Astrocyte of the spinal cord (primary cell): ENCODE measurements at places on chromosomes 7 and 10.
A peak's percentile ranks its signal among the peaks of the same experiment; 100 is the strongest.

- DNase-seq, result no peak
These were observed 25.2 kb downstream of the SFTPD start for GRCh38 chr10:79923669-79924068.

- no peak for DNase-seq
These were observed 19.6 kb upstream of the DPYSL4 start for GRCh38 chr10:132167041-132167674.

DNA sequence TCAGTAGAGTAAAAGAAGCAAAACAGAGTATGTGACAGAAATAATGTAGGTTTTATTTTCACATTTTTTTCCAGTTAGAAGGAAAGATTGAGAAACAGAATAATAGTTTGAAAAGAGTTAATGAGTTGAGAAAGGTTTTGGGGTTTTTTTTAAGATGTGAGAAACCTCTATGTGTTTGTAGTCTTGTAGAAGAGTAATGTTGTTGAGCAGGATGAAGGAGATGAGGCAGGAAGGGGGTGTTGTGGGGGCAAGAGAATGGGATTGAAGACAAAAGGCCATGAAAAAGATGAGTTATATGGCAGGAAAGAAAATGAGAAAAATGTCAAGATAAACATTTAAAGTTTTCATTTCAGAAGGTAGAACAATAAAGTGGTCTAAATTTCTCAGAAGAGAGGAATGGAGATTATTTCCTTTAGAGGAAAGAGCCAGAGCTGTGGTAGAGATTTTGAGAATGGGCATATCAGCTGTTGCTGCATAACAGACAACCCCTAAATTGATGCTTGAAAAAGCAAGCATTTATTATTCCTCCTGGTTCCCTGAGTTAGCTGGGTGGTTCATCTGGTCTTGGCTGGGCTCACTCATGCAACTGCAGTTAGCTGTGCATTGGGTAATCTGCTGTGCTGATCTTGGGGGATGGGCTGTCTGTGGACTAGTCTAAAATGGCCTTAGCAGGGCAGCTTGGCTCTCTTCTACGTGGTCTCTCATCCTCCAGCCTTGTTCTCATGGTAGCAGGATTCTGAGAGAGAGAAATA lies 27.1 kb downstream of the PCGF5 start:
- peak; percentile 56 for DNase-seq

GRCh38 chr7:73894733-73895551 lies 34.0 kb downstream of the TMEM270 start:
- DNase-seq, result peak; percentile 97

- DNase-seq, result no peak
These were observed 14.2 kb downstream of the LEP start for GRCh38 chr7:128255271-128255670.

GRCh38 chr10:76401006-76401405 lies 969.6 kb downstream of the LRMDA start:
- DNase-seq, result no peak

- no peak for DNase-seq
These were observed 21.4 kb downstream of the ZKSCAN5 start for GRCh38 chr7:99525713-99526440.

DNA sequence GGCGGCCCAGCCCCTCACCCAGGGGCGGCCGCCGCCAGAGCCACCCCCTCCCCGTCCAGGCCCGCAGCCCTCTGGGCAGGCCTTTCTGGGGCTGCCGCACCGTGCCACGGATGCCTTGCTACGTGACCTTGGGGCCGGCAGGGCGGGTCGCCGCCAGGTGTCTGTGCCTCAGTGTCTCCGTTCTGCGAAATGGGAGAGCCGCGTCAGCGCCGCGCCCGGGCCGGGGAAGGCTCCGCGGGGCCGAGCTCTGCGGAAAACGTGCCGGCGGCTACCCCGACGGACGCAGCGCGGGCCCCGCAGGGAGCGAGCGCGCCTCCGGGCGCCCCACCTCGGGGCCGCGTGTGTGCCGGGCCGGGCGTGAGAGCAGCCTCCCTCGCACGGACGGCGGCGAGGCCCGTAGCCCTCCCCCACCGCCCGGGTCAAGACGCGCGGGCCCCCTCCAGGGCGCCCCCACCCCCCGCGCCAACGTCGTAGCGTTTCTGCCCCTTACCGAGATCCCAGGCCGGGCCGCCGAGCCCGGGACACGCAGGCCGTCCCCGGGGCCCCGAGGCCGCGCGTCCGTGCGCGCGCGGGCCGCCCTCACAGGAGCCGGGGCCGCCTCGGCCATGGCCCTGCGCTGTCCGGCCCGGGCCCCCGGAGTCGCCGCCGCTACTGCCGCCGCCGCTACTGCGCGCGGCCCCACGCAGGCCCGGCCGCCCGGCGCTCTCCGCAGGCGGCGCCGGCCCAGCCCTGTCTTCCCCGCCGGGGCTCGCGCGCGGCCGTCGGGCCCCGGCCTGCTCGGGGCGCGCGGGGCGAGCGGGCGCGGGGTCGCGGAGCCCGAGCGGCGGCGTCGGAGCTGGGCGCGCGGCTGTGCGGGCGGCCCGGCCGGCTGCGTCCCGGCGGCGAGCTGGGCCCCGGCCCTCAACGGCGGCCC lies 1.1 kb downstream of the ZNF777 start:
- no peak for DNase-seq

GRCh38 chr7:22872096-22872807 lies 49.6 kb upstream of the TOMM7 start:
- no peak for DNase-seq

- peak; percentile 85 for DNase-seq
These were observed 257.6 kb downstream of the PLXNA4 start for GRCh38 chr7:132318352-132319318.

DNA sequence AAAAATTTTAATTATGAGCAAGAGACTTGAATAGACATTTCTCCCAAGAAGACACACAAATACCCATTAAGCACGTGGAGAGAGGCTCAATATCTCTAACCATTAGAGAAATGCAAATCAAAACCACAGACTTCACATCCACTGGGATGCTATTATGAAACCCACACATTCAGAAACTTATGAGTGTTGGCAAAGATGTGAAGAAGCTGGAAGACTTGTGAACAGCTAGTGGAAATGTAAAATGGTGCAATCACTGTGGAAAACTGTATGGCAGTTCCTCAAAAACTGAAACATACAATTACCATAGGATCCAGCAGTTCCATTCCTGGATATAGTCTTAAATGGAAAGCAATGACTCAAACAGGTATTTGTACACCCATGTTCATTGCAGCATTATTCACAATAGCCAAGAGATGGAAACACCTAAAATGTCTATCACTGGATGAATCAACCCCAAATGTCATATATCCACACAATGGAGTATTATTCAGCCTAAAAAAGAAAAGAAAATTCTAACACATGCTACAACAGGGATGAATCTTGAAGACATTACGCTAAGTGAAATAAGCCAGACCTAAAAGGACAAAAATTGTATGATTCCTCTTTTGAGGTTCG lies 53.5 kb upstream of the FRMD4A start:
- DNase-seq, result no peak

DNA sequence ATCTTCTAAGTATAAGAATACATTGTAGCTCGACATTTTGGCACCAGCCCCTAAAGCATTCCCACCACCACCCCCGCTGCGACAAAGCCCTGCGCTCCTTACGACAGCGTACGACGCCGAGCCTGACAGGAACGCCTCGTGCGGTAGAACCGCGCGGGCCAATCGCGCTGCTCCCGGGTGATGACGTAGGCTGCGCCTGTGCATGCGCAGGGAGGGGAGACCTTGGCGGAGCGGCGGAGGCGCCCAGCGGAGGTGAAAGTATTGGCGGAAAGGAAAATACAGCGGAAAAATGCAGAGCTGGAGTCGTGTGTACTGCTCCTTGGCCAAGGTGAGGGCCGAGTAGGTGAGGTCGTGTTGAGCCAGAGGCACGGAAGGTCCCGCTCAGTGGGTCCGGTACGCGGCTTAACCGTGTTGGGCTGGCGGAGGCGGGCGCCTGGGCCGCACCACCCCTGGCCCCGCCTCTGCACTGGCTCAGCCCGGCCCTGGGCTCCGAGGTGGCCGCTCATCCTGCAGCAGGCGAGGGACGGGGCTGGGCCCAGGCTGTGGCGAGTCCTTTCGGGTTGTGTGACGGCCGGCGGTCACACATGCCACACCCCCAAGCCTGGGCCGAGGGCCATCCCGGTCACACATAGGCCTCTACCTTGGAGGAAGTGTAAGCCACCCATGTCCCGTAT lies at the start of gene DLD:
DLD (plus strand) TSS at position 222 of the 674 bp plus-strand sequence; CDS start at position 290, 68 bp downstream.
- peak; percentile 95 for DNase-seq

GRCh38 chr7:108086546-108086945 lies 43.6 kb downstream of the LAMB4 start:
- no peak for DNase-seq

- no peak for DNase-seq
These were observed 291.3 kb downstream of the REEP3 start for GRCh38 chr10:63812501-63812900.

DNA sequence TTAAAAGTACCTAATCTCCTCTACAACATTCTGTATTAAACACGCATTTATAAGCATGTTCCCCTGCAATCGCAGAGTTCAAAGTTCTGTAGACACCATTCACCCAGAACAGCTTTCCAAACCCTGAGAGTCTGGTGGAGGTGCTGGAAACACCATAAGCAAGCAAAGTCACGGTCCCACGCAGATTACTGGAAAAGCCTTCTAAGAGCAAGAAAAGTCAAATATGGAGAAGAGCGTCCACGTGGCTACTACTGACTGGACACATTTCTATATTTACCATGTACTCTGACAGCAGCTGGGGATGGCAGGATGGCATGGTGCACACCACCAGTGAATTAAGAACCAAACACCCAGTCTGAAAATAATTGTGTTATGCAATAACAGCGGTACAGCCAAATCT lies 97.7 kb downstream of the PARD3 start:
- no peak for DNase-seq

DNA sequence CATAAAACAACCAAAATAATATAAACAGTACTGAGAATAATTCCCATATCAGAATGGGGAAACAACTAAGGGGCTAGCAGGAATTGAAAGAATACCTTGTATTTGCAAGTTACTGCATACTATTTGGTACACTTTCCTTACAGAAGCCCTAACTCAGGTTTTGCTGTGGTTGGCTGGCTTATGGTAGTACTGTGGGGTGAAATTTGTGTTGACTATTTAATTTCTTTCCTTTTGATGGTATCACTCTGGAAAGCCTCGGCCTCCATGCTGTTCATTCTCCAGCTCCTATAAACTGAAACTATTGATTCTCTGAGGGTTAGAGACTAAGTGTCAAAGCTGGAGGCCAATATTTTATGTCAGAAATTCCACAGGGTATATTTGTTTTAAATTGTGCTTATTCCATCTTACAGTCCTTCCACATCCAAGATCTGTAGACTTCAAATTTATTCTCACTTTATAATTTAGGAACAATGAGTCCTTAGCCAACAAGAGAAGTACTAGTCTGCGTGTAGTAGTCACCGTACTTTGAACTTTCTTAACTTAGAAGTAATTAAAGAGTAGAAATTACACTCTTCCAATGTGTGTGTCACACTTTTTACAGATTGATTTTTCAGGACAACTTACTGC lies 13.4 kb downstream of the SKIDA1 start:
- peak; percentile 56 for DNase-seq

- no peak for DNase-seq
These were observed 6.6 kb downstream of the SYNPO2L start for GRCh38 chr10:73648975-73649829.

GRCh38 chr10:77586719-77587415 lies 50.7 kb downstream of the KCNMA1 start:
- DNase-seq, result peak; percentile 87

DNA sequence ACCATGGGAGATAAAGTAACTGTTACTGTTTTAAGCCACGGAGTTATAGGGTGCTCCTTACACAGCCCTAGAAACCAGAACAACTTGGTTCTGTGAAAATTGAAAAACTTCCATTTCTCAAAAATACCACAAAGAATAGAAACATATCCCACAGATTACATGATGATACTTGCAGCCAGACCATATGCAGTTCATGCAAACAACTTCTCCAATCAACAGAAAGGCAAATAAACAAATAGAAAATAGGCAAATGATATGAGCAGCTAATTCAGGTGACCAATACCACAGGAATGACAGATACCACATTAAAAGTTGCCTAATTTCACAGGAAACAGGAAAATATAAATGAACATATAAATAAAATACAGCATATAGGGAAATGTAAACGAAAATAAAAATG lies 297.5 kb downstream of the HTR7 start:
- no peak for DNase-seq

DNA sequence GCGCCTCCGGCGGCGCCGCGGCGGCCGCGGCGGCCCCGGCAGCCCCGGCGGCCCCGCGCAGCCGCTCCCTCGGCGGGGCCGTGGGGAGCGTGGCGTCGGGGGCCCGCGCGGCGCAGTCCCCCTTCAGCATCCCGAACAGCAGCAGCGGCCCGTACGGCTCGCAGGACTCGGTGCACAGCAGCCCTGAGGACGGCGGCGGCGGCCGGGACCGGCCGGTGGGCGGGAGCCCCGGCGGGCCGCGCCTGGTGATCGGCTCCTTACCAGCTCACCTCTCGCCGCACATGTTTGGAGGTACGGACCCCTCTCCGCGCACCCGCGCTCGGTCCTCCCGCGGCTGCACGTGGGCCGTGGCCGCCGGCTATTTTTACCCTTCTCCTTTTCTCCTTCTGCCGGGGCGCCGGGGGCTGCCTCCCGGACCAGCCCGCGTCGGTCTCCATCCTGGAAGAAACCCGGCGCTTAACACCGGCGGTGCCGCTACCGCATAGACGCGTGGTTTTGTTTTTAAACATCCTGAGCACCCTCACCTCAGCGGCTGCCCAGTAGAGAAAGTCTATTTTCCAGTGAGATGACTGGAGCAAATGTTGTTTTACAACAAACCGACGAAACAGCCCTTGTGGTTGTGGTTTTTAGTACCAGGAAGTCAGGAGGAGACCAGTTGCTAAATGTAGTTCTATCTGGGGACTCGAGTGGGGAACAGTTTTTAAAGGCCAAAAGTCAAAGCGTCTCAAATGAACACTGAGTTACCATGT lies 1.3 kb downstream of the ZNRF2 start:
- DNase-seq, result peak; percentile 60

- no peak for DNase-seq
These were observed 182.2 kb upstream of the GNAI1 start for GRCh38 chr7:79952399-79952798.

- DNase-seq, result peak; percentile 46
These were observed 1.2 kb downstream of the MCU start for GRCh38 chr10:72692994-72693781.

DNA sequence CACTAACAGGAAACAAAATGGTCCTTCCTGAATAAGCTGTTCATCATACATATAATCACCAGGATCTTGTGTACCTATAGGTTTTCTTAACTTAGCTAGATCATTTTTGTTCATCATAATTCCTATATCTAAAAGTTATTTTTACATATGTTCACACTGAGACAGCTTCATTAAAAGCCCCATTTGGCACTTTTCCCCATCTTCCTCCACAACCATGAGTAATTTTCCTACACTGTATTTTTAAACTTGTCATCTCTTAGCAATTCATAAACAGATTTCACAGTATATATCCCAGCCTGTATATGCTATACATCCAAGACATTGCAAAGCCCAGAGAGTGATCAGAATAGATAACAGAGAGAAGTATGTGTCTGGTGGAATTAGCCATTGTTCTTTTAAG lies 28.3 kb downstream of the ZNF365 start:
- DNase-seq, result no peak
